ENCODE measurements at places on chromosomes 3 and 15.

DNA sequence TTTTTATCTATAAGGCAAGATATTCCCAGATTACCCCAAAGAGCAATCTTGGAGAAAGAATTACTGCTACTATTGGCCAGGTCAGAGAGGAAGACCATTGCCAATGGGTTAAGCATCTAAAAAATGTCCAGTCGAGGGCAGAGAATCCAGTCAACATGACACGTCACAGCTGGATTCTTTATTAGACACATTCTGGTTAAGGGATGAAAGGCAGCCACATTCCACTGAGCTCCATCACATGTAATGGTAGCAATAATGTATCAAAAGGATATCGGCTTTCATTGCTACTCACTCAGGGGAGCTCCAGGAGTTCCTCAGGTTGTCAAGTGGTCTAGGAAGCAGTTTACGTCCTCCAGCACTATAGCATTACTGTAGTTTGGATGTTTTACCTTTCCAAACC is 421.1 kb downstream of the PLOD2 start:
- DNase-seq, result no peak

- DNase-seq, result no peak
Observed at GRCh38 chr15:86829245-86829644, 749.6 kb downstream of the AGBL1 start.

DNA sequence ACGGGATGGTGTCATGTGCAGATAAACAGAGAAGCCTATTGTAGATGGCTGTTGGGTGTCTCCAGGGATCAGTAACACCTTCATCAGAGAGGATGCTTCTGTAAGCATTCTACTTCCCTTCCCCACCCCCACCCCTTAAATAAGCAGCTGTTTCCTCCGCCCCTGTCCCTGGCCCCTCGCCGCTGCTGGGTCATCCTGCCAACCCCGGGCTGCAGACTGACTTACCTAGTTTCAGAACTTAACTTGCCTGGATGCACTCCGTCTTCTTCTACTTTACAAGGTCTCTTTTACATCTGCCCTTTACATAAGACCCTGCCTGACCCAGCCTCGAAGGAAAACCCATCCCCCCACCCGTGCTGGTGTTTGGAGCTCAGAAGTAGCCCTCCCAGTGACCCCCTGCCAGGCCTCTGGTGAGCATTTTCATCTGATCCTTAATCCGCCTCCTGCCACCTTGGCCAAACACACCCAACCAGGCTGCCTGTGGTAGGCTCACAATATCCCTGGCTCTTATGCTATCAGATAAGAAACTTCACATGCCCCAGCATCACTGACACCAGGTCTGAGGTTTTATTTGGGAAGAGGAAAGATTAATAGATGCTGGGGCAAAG is 103.0 kb upstream of the HES1 start:
- no peak for DNase-seq

DNA sequence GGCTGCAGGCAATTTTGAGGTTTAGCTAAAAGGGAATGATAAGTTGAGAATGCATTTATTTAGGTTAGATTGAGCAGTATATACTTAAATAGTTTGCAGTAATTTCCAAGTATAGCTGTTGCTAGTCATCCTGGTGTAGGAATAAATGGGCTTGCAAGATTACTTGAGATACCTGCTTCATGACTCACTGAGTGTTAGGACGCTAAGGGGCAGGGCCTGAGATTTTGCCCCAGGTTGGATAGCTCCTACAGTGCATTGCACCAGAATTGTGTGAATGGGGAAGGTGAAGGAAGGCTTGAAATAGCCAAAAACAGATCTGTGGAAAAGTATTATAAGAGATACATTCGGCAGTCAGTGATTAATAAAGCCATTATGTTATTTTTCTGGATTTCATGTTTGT is 72.8 kb downstream of the KCNH8 start:
- no peak for DNase-seq

GRCh38 chr3:53224026-53224425 is 31.8 kb downstream of the TKT start:
- no peak for DNase-seq

DNA sequence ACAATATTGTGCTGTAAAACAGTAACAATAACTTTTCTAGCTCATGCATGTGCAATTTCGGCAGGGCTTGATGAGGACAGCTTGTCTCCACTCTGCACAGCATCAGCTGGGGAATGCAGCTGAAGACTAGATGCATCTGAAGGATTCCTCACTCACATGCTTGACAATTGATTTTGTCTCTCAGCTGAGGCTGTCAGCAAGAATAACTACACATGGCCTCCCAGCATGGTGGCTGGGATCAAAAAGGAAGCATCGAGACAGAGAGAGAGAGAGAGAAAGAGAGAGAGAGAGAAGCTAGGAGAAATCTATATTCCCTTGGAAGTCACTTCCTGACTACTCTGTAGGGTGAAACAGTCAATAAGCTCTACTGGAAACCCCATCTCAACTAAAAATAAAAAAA is 487.1 kb downstream of the PLOD2 start:
- no peak for DNase-seq
